ENCODE measurements at places on chromosomes 1 and 21.

DNA sequence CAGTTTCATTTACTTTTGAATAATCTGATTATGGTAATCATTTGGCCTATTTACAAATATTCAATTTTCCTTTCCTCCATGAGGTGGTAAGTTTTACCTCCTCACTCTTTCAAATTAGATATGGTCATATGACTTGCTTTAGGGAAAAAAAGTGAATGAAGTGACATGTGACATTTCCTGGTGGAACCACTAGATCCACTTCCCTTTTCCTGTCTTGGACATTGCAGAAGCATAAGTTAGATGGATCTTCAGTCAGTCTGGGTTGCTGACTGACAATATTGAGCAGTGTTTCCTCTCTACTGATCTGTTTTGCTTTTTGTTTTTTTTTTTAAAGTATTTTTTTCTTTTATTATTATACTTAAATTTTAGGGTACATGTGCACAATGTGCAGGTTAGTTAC, 481.1 kb upstream of the PTBP2 start:
- DNase-seq, result no peak

DNA sequence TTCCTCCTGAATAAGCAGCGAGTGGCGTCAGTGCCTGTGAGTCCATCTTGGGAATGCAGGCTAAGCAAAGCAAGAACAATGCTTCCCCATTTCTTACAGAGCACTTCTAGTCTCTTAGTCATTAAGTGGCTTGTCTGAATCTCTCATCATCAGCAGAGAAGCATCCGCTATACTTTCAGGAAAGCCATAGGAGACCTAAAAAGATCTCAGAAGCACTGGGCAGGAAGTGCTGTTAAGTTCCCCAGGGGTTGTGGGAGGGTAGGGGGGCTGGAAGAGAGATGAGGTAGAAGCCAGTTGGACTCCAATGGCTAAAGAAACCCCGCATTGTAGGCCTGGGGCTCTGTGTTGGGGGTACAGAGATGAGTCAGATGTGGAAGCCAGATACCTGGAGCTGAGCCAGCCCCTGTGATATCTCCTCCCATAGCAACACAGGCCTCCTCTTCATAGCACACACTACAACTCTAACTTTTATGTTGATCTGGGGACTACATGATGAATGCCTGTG, 44.9 kb downstream of the SYT6 start:
- DNase-seq, result no peak

DNA sequence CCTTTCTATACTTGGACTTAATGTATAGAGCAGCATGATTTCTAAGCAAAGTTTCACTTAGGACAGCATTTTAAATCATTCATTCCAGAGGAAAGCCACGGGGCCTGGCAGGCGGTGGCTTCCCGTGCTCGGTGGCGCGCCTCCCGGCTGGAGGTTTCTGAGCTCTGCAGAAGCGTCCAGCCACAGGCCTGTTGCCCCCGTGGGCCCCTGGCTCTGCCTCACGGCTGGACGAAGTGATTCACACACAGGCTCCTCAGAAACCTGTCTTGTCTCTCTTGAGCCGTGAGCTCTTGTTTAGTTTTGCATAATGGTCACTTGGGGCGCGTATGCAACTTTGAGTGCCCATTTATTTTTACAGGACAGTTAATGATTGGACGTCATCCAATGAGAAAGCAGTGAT, 22.1 kb upstream of the DIP2A start:
- DNase-seq, result no peak

GRCh38 chr21:24681456-24681855, 925.8 kb downstream of the MRPL39 start:
- no peak for DNase-seq

GRCh38 chr1:202072211-202072765, 50.4 kb upstream of the GPR37L1 start:
- no peak for DNase-seq

GRCh38 chr1:212035835-212036605, 472 bp downstream of the DTL start:
- no peak for DNase-seq

GRCh38 chr1:221053889-221054288, 174.6 kb downstream of the HLX start:
- DNase-seq, result no peak

GRCh38 chr1:234643111-234643849, 33.3 kb upstream of the IRF2BP2 start:
- DNase-seq, result no peak

DNA sequence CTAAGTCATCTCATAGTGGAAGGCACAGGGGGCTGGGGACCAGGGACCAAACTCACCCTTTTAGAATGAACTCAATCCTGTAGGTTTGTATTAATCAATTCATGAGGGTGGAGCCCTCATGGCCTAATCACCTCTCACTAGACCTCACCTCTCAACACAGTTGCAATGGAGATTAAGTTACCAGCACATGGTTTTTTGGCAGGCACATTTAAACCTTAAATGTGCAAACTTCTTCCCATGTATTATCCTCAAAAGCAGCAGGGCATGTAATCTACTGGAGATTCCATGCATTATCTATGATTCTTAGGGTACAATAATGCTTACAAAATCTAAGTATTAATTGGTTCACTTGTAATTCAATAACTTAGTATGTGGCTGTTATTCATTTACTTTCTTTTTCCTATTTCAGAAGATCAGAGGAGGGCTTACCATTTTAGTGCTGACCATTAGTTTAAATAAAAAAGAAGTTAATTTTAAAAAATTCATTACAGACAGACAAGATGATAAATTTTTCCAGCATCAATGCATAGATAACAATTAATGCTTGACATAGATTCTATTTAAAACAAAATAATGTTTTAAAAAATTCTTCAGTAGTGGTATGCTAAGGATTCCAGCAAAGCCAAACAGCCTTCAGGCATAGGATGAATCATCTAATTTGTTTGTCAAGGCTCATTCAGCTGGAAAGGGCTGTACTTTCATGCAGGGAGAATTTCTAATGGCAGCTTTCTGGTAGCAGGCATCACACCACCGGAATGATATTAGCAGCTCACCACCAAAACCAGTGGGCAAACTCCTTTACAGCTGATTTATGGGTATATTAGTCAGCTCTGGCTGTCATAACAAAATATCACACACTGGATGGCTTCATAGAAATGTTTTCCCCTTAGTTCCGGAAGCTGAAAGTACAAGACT, 124.6 kb upstream of the ZNF648 start:
- DNase-seq, result no peak

DNA sequence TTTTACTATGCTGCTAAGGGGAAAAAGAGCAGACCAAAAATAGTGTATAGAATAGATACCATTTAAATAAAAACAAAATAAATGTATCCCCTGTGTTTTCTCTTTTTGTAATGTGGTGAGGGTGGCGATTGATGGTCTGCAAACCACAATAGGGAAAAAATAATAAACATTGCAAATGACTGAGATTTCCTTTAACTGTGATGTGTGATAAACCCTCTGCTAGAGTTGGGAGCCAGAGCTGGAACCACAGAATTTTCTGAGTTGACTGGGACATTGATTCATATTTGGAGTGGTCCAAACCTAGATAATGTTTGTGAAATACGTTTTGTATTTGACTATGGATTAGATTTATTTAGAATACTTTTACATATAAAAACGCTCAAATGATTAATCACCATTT, 70.6 kb upstream of the PTGFR start:
- DNase-seq, result no peak

DNA sequence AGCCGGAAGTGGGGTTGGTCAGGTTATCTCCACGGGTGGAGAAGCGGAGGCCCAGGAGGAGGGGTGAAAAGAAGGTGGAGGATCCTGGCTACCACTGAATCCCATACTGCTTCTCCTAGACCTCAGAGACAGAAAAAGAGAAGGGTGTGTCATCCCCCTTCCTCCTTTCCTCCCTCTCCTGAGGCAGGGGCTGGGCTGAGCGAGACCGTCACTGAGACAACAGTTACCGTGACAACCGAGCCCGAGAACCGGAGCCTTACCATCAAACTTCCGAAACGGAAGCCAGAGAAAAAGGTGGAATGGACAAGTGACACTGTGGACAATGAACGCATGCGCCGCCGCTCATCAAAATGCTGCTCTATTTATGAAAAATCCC, 42.1 kb upstream of the NBPF3 start:
- peak; percentile 74 for DNase-seq

DNA sequence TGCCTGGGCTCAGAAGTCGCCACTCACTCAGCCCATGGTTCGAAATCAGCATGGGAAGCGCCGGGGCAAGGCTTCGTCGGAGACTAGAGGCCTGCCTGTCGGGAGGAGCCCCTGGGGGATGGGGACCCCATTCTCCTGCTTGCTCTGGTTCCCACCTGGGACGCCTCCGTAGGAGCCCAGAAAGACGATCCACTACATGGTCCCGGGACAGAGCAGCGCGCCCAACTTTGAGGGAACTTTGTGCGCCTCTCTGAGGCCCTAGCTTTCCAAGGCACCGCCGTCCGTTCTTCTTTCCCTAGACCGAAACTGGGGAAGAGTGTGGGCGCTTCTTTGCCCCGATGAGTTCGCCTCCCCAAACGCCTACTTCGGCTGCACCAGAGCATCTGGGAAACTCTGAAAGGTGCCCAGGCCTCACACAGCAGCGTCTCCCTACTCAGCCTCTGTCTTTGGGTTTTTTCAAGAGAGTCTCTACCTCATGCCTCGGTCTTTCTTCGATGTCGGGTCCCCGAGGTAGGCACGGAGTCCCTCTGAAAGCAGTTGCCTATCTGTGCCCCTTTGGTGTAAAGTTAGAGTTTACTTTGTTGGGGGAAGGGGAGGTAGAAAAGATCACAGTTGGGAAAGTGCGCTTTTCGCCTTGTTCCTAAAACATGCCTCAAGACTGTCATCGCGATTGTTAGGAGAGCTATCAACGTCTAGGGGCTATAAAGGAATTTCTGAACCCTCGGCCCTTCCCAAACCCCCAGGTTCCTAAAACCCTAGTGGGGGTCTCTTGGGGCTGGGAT, 14.0 kb downstream of the NR5A2 start:
- peak; percentile 35 for DNase-seq

GRCh38 chr1:118783095-118783758, 204.9 kb downstream of the TBX15 start:
- DNase-seq, result no peak

GRCh38 chr1:22556391-22557104, 6.7 kb upstream of the EPHA8 start:
- peak; percentile 91 for DNase-seq

GRCh38 chr1:161510477-161510876, 5.2 kb downstream of the FCGR2A start:
- no peak for DNase-seq

DNA sequence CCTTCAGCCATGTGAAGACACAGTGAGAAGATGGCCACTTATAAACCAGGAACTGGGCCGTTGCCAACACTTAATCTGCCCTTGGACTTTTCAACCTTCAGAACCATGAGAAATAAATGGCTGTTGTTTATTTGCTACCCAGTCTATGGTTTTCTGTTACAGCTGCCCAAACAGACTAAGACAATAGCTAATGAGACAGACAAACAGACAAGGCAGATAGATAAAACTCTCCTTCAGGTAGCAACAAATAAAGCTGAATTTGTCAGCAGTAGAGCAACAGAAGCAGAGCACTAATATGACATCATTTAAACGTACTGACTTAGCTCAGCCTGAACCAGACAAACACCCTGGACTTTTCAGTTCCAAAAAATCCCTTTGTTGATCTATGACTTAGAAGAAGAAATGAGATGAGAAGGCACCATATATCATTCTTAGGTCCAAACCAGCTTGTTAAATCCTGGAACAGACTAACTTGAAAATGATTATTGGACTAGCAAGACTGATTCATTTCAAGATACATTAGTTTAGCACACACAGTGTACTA, 27.0 kb downstream of the ZZZ3 start:
- no peak for DNase-seq

DNA sequence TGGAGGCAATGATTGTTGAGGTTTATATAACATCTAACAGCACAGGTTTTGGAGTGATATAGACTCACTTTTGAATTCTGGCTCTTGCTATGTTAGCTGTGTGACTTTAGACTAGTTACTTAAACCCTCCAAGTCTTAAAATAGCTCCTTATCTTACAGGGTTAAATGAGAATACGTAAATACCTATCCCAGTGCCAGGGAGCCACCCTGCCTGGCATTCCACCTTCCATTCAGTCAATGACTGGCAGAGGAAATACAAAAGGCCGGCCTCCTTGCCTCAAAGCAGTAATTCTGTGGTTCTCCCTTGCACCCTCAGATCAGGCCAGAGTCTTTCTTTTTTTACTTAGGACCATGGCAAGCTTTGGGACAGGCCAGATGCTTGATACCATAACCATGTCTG, 31.8 kb downstream of the DBT start:
- no peak for DNase-seq

- DNase-seq, result no peak
Measured at GRCh38 chr1:19122668-19123067, 87.4 kb downstream of the UBR4 start.

- no peak for DNase-seq
Measured at GRCh38 chr1:167631936-167632614, 2.0 kb downstream of the RCSD1 start.

DNA sequence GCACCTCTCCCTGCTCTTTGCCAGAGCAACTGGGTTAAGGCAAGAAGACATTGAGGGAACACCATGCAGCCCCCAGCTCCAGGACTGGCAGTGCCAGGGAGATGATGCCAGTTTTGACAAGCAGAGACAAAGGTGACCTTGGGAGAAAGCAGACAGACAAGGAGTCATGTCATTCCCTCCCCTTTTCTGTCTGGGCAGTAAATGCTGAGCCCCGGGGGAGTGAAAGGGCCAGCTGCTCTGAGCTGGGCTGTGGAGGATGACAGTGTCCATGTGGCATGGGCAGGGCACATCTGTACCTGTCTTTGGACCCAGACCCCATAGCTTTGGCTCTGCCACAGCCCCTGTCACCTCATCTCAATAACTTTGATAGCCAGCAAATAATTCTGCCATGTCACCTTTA, 24.2 kb downstream of the PLEKHA6 start:
- DNase-seq, result no peak

GRCh38 chr1:239536165-239536849, 149.9 kb downstream of the CHRM3 start:
- no peak for DNase-seq

DNA sequence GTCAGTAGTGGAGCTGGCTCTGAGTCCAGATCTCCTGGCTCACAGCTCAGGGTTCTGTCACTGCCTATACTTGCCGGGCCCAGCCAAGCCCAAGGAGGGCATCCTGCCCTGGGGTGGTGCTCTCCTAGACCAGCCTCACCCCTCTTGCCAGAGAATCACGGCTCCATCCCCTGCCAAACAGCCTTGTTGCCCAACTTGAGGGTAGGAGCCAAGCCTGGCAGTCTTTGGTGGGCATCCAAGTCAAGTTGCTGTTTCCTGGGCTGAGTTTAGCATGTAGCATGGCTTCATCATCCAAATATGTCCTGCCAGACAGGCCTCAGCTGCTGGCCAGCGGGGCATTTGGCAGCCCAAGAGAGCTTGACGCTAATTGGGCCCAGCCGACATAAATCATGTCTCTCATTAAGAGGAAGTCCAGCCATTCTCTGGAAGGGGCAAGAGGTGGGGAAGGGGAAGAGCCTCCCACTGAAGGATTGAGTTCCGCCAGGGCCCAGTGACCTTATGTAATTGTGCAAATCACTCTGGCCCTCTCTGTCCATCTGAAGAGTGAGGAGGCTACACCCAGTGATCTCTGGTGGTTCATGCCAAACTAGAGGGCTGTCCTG, 22.6 kb upstream of the TRABD2B start:
- DNase-seq, result peak; percentile 16

GRCh38 chr1:71311376-71311775, 230.5 kb upstream of the ZRANB2 start:
- no peak for DNase-seq

GRCh38 chr1:97377432-97378034, 543.3 kb downstream of the DPYD start:
- DNase-seq, result no peak
